ENCODE measurements at places on chromosomes 3 and 15.

DNA sequence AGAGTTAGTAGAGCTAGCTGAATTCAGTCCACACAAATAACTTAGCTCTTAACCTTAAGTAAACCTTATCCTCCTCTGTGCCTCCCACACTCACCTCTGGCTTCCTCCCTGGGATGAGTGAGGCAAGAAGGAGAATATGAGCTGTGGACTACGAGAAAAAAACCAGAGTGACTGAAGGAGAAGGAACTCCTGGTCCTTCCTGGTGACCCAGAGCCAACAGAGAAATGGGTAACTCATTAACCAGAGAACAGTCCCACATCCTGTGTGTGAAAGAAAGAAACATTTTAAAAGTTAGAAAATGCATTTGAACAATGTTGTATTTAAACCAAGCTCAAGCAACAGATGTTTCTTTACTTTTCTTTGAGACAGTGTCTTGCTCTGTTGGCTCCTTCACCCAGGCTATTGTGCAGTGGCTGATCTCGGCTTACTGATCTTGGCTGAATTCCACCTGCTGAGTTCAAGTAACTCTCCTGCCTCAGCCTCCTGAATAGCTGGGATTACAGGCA lies 27.5 kb upstream of the FAM81A start:
- DNase-seq, result no peak

DNA sequence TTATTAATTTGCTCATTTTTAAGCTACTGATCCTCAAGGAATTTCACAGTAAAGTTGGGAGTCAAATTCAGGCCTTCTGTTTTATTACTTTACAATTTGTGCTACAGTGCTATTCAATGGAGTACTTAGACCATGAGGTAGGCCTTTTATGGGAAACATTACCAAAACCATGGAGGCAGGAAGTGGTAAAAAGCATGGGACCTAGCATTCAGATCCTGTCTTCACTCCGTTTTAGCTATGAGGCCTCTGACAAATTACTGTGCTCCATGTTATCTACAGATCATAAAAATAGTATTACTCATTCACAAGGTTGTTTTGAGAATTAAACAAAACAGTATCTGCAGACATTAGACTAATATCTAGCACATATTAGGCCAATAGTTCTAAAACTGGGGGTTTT lies 140.6 kb upstream of the SLITRK3 start:
- no peak for DNase-seq

DNA sequence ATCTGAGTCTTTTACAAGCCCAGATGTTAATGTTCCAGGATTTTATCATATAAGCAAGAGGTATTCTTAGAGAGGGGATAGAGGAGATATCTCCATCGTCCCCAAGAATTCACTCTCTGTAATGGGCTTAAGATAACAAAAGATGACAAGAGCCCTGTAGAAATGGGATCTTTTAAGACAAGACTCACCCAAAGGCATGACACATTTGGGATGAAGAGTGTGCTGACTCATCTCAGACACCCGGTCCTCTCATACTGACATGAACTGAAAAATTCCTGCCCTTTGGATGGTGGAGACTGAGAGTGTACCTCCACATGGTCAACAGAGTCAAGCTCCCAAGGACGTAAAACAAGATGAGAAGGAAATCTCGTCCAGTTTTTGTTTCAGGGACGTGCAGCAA lies 11.0 kb downstream of the LEKR1 start:
- no peak for DNase-seq

DNA sequence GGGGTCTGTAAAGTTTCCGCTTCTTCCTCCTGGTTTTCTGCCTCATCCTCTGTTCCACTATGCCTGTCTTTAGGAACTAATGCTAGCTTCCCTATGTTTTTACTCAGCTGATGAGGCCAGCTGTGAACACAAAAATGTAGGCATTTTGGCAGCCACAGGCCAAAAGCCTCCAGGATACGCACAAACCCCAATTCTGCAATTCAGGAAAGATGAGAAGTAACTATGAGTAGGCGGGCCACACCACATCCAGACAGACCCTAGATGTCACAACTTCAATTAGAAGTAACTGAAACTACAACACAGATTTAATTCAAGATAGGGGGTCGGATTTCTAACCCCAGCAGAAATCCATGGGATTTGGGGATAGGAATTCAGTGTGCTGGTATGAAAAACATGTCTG lies 11.9 kb downstream of the CA12 start:
- DNase-seq, result no peak

- no peak for DNase-seq
Observed at GRCh38 chr15:40982855-40983254, 29.6 kb downstream of the CHAC1 start.

- no peak for DNase-seq
Observed at GRCh38 chr3:179526482-179526881, 36.2 kb upstream of the ACTL6A start.

DNA sequence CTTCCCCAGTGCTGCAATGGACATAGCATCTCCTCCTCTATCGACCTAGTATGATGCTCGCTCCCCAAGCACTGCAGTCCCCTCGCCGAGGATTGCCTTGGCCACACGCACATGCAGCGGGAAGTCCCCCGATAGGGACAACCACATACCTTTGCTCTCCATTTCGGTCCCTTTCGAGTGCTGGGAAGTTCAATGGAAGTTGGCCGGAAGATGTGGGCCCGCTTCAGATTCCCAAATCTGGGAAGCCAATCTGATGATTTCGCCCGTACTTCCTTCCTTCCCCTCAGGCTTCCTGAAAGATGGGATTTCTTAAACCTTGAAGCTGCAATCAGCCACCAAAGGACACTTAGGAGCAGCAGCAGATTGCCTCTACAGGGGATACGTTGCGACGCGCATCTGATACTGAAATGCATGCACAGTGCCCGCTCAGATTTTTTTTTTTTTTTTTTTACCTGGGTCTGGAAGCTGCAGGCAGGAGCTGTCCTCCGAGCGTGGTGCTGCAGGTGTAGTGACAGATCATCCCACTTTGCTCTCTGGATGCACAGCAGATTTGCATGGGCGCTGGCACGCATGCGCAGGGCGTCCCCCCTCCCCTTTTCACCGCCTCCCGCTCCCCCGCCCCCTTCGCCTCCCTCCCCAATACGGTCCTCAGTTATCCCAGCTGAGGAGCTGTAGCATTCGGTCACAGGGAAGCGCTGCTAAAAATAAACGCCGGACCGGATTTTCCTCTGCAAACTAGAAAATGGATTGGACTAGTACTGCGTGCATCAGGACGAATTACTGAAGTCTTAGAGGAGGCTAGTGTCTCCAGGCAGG lies at the start of gene FGF12:
FGF12 (minus strand) TSS at position 510 of the 816 bp plus-strand sequence.
- peak; percentile 83 for DNase-seq

- no peak for DNase-seq
Observed at GRCh38 chr3:71218508-71218907, 365.0 kb downstream of the FOXP1 start.

DNA sequence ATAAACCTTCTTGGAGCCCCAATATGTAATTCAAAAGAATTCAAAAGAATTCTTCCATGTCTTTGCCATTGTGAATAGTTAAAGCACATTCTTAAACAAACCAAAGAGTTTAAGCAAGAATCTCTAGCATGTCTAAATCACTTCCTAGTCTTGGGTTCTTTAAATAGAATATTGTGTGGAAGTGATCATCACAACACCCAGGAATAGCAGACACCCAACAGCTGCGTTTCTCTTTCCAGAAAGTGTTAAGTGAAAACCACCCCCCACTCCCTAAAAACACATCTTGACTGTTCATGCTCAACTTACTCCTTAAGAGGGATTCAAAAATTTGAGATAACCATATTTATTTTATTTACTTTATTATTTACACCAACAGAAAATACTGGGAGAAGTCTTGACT lies 24.1 kb upstream of the CAPN7 start:
- DNase-seq, result no peak

- DNase-seq, result no peak
Observed at GRCh38 chr3:132503559-132503958, 86.3 kb downstream of the DNAJC13 start.

DNA sequence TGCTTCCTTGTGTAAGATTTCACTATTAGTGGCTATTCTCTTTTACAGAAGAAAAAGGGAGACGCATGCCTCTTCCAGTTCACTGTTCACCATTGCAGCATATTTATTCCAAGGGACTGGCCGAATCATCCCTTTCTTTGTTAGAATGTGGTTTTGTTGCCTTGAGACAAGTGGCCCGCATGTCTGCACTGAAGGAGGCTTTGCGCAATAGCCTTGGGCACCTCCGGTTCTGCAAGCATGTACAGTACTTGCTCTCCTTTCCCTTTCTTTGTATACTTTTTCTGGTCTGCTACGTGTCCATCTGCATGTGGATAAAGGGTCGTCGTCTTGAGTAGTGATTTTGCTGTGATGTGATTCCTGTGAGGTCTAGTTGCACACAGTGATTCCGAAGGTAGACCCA lies 43.0 kb downstream of the FLNB start:
- DNase-seq, result no peak

DNA sequence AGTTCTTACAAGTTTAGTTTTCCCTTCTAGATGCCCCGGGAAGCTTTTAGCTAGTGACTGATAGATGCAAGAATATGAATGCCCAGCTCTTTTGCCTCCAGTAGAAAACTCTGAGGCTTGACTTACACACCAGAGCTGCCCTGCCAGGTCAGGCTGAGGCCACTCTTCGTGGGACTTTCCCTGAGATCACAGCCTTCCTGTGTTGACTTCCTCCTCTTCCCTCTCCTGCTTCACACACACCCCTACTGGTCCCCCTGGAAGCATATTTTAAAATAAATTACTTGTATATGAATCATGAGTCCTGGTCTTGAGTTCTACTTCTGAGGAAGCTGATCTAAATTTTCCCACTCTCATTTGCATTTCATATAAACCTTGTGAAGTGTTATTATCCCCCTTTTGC lies 413.7 kb downstream of the PDCD6IP start:
- DNase-seq, result no peak

- no peak for DNase-seq
Observed at GRCh38 chr3:50192689-50193141, 1.3 kb downstream of the GNAT1 start.

- DNase-seq, result no peak
Observed at GRCh38 chr15:74132681-74133651, 2.6 kb downstream of the ISLR2 start.

- no peak for DNase-seq
Observed at GRCh38 chr15:99632521-99632920, 66.7 kb downstream of the MEF2A start.

DNA sequence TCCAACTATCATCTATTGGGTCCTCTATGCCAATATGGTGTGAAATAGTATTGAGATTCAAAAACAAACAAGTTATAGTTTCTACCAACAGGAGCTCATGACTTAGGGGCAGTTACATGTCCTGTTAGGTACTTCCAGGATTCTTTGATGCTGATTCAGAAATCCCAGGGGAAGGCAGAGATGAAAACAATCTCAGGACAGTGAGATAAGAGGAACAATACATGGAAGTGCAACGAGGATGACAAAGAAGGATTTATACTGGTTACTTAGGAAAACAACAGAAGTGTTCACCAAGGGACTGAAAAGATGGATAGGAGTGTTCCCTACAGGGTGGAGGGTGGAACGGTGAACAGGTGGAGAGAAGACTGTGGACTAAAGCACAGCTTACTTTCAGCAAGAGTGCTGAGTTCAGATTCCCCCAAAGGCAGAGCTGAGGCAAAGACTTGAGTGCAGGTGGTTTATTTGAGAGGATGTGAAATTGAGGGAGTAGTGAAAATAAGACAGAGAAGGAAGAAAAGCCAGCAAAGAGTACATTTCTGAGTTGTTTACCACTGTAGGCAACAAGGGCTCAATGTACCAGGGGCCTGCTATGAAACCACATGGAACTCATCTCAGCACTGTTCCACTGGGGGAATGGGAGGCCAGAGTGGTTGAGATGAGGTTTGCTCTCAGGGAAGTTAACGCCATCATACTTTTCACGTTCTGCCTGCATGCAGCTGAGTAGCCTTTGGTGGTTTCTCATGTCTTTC lies 68.1 kb downstream of the TRIM69 start:
- no peak for DNase-seq

- DNase-seq, result no peak
Observed at GRCh38 chr3:172511783-172512762, 11.2 kb downstream of the TNFSF10 start.

DNA sequence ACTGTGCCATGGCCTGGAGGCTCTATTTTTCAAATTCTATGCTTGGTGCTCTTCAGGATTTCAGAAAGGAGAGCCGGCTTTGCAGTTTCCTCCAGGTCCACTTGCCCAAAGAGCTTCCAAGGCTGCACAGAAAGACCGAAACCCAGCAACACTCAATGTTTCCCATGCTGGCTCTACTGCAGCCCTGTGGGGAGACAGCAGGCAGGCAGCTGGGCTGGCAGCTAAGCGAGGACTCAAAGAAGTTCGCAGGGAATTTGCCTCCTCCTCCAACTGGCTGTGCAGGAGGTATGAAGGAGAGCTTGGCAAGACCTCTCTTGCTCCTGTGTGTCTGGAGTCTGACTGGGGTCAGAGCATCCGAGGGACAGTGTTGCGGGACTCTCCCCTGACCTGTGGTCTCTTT lies 17.4 kb upstream of the ITGA11 start:
- DNase-seq, result no peak

GRCh38 chr3:129379582-129380358 lies 48.7 kb downstream of the EFCAB12 start:
- DNase-seq, result no peak

DNA sequence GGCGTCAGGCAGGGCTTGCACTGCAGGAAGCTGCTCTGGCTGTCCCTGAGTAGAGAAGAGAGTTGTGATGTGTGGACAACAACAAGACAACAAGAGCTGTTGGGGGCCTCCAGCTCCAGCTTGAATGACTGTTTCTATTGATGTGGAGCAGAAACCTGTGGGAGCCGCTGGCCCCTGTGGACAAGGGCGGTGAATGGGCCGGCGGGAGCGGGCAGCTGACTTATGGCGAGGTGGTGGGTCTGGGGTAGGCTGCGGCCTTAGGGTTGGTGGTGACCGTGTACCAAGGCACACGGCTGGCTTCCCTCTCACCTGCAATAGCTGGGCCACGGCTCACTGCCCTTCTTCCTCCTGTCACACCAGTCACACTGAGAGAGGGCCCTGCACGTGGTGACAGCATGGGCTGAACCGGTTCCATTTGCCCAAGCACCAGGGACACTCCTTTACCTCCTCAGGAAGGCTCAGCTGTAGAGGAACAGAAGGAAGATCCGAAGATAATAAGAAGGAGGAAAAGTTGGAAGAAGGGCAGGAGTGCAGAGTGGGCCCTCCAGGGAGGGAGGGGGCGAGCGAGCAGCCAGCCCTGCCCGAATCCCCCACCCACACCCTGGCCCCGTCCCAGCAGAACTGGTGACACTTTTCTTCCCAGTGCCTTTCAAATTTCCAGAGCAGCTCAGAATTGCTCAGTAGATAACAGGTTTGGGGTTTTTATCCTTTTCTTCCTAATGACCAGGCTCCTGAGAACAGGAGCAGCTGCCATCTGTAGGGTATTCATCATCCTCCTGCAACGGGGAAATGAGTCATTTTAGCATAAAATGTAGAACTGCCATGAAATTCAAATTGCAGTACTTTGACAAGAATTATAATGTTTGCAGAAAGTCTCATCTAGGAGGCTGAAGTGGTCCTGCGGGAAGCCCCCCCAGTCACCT lies 136.9 kb downstream of the TJP1 start:
- no peak for DNase-seq

- peak; percentile 45 for DNase-seq
Observed at GRCh38 chr3:190048932-190049441, 71.7 kb downstream of the P3H2 start.

Data from NCI-H2171 (cell line).